ELR (cell line): ENCODE measurements at places on chromosomes 5 and 9.

GRCh38 chr5:51172903-51173626 is 210.2 kb upstream of the ISL1 start:
- DNase-seq = no peak

DNA sequence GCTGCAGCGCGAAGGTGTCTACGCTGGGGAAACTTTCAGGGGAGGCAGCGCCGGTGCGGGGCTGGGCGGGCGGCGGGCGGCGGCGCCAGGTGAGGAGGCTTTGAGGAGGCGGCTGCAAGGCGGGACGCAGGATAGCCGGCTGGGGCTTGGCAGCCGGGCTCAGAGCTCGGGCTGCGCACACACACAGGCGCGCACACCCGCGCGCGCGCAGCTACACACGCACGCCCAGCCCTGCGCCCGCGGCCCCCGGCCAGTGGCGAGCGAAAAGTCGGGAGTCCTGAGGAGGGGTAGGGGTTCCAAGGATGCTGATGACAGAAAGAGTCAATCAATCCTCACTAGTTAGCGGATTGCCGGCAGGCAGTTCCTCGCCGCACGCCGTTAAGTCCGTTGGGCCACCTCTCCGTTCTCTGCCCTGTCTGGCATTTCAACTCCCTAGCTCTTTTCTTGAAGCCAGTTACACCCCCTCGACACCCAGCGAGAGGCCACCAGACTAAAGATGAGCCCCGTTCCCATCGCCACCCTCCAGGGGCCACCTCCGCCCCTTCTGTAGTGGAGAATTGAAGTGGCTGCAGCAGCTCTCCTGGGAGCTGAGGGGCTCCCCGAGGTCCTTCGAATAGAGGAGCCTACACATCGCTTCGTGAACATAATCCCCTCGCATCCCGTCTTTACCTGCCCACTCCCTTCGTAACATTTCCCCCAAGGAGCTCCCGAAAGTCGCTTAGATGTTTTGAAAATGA is 1640.3 kb upstream of the C9orf72 start:
- peak; percentile 16 for DNase-seq

DNA sequence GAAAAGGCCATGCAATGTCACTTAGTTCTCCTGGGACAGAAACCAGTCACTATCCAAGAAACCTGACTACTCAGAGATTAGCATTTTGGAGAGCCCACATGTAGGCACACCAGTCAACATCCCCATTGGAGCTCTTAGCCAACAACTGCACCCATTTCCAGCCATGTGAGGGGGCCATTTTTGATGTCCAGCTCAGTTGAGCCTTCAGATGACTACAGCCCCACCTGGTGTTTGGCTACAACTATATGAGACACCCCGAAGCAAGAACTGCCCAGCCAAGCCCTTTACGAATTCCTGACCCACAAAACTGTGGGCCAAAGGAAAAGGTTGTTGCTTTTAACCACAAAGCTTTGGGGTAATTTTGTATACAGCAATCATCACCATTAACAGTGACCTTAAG is 300.1 kb downstream of the ASTN2 start:
- DNase-seq = no peak

GRCh38 chr5:110321117-110321516 is 405.4 kb downstream of the TMEM232 start:
- DNase-seq = no peak

DNA sequence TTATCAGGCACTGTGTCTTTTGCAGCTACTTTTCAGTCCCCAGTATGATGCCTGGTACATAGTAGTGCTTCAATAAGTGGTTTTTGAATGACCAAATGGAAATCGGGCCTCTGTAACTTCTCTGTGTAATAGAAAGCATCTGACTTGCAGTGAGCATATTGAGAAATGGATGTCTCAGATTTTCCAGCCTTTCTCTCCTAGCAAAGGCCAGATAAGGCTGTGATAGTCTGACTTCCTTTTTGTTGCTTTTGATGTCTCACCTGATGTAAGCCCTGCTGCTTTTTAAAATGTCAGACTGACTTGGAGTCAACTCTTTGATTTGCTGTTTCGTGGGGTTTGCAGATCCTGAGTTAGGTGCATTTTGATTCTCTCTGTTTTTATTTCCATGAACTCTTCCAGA is 590.0 kb upstream of the ZNF608 start:
- DNase-seq = no peak

DNA sequence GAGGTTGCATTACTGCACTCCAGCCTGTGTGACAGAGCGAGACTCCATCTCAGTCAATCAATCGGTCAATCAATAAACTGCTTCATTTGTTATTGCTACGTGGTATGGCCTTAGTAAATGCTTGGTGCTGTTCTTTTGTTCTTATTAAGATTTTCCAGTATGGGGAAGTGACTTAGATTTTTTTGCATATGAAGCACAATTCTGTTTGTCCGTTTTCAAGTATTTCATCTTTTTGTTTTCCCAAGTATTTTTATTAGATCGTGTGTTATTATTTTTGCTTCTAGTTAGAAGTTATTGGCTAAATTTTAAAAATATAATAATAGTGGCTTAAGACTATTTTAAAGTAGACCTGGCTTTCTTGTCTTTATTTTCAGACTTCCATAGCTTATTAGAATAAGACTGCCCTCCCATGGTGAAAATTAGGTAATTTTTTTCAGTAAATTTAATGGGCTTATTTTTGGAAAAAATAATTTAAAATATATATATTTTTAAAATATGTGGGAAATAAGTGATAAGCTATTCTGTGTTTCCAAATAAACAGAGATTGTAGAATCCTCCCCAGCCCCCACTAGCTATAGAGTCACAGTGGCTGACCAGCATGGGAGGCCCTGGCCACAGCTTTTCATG is 14.7 kb upstream of the OMD start:
- peak; percentile 46 for DNase-seq

DNA sequence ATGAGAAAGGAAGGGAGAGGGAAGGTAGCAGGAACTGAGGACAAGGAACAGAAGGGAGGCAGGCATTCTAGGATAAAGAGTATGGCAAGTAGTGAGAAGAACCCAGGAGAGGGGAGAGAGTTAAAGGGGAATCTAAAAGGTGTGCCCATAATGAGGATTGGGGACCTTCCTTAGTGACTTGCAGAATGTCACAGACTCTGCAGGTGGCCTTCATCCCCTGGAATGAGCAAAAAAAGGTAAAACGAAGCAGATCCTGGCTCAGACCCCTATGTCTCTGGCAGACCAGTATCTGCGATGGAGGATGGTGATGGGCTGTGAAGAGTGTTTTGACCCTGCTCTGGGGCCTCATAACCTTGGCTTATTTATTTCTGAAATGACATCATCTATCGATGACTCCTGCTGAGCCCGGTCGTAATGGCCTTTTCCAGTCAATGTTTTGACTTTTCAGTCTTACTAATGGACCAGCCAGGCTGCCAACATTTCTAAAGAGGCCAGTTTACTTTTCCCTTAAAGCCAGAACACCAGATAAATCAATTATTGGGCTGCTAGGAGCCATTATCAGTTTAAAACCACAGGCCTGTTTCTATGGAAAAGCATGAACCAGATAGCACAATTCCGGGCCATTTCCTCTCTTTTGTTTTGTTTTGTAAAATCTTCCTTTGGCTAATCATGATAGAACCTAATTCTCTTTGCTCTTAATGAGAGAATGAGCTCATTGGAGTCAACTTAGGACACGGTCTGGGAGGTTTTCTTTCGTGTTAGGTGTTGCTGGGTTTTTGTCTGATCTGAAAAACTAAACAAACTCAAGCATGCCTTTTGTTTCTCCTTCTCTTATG is 3.1 kb downstream of the TMOD1 start:
- no peak for DNase-seq

GRCh38 chr5:53246042-53246836 is 136.7 kb upstream of the MOCS2 start:
- DNase-seq = peak; percentile 90

- DNase-seq = no peak
Observed at GRCh38 chr9:95896580-95896979, 21.1 kb downstream of the ERCC6L2 start.

- DNase-seq = no peak
Observed at GRCh38 chr9:135273008-135273407, 185.5 kb downstream of the OLFM1 start.

DNA sequence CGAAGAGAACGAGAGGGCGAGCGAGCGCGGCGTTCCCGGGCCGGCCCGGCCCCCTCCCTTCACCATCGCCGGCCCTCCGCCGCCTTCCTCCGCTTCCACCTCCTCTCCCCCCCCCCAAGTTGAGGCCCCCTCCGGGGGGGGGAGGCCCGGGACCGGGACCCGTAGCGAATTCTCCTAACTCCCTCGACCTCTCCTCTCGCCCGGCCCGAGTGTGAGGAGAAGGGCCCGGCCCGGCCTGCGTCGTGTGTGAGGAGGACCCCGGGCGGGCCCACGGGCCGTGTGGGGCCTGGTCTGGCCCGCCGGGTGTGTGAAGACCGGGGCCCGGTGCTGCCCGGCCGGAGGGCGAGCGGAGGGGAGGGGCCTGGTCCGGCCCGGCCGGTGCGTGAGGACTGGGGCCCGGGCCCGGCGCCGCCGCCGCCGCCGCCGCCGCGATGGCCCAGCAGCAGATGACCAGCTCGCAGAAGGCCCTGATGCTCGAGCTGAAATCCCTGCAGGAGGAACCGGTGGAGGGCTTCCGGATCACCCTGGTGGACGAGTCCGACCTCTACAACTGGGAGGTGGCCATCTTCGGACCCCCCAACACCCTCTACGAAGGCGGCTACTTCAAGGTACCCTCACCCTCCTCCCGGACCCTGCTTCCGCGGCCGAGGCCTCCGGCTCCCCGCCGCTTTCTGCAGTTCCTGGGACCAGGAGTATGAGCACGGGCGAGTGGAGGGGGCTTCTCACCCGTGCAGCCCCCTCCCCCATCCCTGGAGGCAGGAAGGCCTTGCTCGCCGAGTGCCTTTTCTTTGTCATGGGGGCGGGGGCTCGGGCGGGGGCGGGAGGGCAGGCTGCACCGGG is 587 bp downstream of the UBE2R2 start:
- peak; percentile 89 for DNase-seq

- peak; percentile 60 for DNase-seq
Observed at GRCh38 chr5:105508519-105508918, 1945.9 kb upstream of the NUDT12 start.

GRCh38 chr9:33480976-33481375 is 7.3 kb upstream of the NOL6 start:
- no peak for DNase-seq

DNA sequence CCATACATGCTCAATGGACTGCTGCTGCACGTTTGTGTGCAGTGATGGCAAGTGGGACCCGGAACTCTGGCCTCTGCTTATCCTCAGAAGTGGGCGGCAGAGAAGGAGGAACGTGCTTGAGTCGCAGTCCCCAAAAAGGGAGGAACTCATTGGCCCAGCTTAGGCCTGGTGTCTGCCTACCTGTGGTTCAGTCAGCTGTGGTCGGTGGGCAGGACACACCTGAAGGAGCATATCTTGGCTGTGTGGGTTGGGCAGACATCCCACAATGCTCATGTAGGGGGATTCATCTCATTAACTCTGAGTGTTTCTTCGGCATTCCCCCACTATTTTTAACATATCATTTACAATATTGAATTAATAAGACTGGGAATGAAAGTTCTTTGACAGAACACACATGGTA is 122.9 kb upstream of the IL12B start:
- DNase-seq = no peak
